ENCODE measurements at places on chromosomes 4 and X. TPM values are rescaled to one million over a fixed set of nuclear protein-coding genes. Genes with fewer than 3 reads are reported as not detected.
A peak's percentile ranks its signal among the peaks of the same experiment; 100 is the strongest.

DNA sequence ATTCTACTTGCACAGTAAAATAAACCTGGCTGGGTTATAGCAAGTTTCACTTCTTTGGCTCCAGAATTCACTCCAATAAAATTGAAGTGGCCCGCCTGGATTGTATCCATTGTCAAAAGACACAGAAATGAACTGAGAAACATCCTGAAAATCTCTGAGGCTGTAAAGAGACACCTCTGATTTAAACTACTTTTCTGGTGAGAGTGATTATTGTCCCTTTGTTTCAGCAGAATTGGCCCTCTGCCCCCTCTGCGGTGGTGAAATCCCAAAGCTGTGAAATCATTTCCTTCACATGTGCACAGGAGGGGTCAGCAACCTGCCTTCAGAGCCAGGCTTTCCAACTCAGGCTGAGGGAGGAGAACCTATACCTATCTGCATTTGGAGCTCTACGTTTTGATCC lies 23.0 kb downstream of the GAB3 start:
- no peaks in the 10 kb centered on the region for H3K4me1 ChIP-seq
- no peak overlapping the region for H3K27ac ChIP-seq
- no peak overlapping the region for H3K4me3 ChIP-seq
- no peaks in the 10 kb centered on the region for H3K27me3 ChIP-seq
- H3K36me3 ChIP-seq, result no peaks in the 10 kb centered on the region
- no peak for DNase-seq

GRCh38 chr4:87270825-87271224 lies 50.4 kb upstream of the KLHL8 start:
- DNase-seq, result no peak
- no peak overlapping the region for H3K4me3 ChIP-seq
- no peaks in the 10 kb centered on the region for H3K27me3 ChIP-seq
- no peaks in the 10 kb centered on the region for H3K36me3 ChIP-seq

- peak within 1 kb of the TSS; percentile 57 for H3K4me3 ChIP-seq
- H3K36me3 ChIP-seq, result no peaks in the 10 kb centered on the region
- DNase-seq, result peak; percentile 80
- peak within 1 kb of the TSS; percentile 90 for H3K27ac ChIP-seq
- H3K4me1 ChIP-seq, result peaks cover 6% of the 10 kb centered on the region
Observed at GRCh38 chrX:155070975-155071693, at the start of the genes BRCC3, CMC4 and MTCP1. Gene BRCC3, plus strand, starts transcription at chrX:155071508. Its CDS starts 20 bp downstream, at chrX:155071528. Gene CMC4, minus strand, starts transcription at chrX:155071136. Its CDS starts 7,113 bp downstream, at chrX:155064023. Gene MTCP1, minus strand, starts transcription at chrX:155071136. Its CDS starts 5,126 bp downstream, at chrX:155066010.

DNA sequence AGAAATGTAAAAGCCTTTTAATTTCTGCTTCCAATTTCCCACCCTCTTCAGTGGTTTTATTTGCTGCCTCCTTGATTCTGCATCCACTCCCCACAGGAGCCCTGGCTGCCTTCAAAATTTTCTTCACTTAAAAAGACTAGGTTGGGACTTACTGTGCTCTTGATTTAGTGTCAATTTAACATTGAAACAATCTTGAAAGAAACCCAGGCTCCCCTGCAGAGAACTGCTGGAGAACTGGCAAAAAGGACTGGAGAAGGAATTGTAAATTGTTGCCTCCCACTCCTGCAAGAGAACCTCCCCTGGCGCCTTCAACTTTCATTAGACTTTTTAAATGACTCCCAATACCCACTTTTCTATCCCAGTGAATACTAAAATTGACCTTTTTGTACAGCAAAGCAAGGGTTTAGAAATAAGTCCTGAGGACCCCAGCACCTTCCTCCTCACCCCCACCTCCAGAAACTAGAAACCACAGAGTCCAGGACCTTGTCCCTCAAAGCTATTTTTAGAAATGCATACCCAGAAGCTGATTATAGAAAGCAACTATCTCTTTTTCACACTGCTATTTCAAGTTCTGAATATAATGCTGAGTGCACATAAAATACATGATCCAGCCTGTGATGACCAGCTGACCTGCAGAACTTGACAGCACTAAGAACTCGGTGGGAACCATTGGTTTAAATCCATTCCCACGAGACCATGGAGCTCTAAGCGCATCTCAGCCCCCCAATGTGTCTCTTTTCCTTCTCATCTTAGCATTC lies 155.5 kb downstream of the INPP4B start:
- no peaks in the 10 kb centered on the region for H3K4me1 ChIP-seq

DNA sequence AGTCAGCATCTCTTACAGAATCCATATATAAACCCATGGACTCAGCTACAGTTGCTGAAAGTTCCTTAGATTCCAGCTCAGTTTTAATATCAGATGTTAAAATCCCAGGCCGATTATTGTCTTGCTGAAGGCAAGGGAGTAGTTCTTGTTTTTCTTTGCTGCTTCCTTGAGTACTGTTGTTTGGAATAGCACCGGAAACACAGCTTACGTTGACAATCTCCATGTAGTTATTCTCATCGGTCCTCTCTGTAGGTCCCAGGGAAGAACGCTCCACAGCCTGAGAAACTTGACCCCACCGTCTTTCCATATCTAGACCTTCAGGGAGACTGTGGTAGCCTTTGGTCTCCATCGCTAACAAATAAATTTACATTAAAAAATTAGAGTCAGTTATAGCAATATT lies 5.7 kb downstream of the NR3C2 start:
- H3K4me1 ChIP-seq, result no peaks in the 10 kb centered on the region
- no peak overlapping the region for H3K27ac ChIP-seq

DNA sequence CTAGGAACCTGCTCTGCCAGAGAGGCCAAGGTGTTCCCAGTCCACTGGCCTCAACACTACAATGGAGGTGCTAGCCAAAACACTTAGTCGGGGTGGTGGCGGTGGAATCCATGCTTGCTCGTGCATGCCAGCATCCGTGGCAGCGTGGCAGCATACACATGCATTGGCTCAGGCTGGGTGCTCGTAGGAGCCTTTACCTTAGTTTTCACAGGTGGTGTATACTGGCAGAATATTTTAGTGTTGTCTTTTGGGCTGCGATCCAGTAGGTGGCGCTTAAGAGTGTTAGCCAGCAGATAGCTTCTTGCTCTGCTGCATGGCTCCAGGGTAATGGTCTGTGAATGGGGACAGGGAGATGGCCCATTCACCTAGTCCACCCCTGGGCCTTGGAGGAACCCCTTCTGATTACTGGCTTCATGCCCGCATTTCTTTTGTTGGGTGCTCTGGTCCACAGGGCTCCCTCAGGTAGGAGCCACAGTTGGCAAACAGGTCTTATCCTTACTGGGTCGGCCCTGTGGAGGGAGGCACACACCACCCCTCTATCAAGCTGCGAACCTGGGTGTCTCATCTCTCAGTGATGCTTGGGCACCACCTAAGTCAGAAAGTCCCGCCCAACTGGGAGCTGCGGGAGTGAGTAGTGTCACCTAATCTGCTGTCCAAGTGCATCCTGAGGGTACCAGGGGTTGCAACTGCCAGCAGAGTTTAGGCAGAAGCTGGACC lies 40.0 kb downstream of the RIPPLY1 start:
- H3K27me3 ChIP-seq, result no peaks in the 10 kb centered on the region
- DNase-seq, result peak; percentile 29
- H3K36me3 ChIP-seq, result no peaks in the 10 kb centered on the region
- H3K4me1 ChIP-seq, result no peaks in the 10 kb centered on the region
- H3K4me3 ChIP-seq, result no peak overlapping the region

GRCh38 chr4:101833480-101833879 lies 43.0 kb downstream of the BANK1 start:
- 0 out of 2 replicates have a peak, but pooled peaks cover 6% of the 10 kb centered on the region for H3K4me1 ChIP-seq
- no peaks in the 10 kb centered on the region for H3K36me3 ChIP-seq
- no peak for DNase-seq
- no peak overlapping the region for H3K27ac ChIP-seq
- H3K4me3 ChIP-seq, result no peak overlapping the region
- no peaks in the 10 kb centered on the region for H3K27me3 ChIP-seq

GRCh38 chr4:176451443-176451842 lies 131.7 kb downstream of the SPCS3 start:
- H3K4me1 ChIP-seq, result no peaks in the 10 kb centered on the region
- no peak overlapping the region for H3K27ac ChIP-seq
- no peak overlapping the region for H3K4me3 ChIP-seq
- H3K27me3 ChIP-seq, result no peaks in the 10 kb centered on the region

- H3K27me3 ChIP-seq, result no peaks in the 10 kb centered on the region
- no peak overlapping the region for H3K4me3 ChIP-seq
- H3K27ac ChIP-seq, result no peak overlapping the region
Observed at GRCh38 chrX:22585831-22586230, 313.1 kb downstream of the CBLL2 start.

- H3K27me3 ChIP-seq, result no peaks in the 10 kb centered on the region
- DNase-seq, result no peak
- no peaks in the 10 kb centered on the region for H3K4me1 ChIP-seq
- no peaks in the 10 kb centered on the region for H3K36me3 ChIP-seq
- no peak overlapping the region for H3K4me3 ChIP-seq
Observed at GRCh38 chr4:20368926-20369325, 117.2 kb downstream of the SLIT2 start.

DNA sequence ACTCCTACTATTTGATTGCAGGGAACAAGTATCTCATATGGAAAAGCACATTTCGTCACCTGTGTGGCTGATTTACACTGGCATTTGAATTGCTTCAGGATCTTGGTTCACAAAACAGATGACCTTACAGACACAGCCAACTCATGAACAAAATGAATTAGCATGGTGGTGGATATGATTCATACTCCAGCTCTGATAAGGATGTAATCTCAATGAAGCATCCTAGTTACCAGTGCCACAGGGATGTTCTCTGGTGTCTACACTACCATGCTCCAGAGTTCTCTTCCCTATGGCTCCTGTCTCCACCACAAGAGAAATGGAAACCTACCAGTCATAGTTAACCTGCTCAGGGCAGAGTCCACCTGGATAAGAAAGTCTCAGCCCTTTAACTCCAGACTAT lies 40.7 kb downstream of the TEC start:
- no peaks in the 10 kb centered on the region for H3K27me3 ChIP-seq
- H3K4me3 ChIP-seq, result no peak overlapping the region
- H3K36me3 ChIP-seq, result no peaks in the 10 kb centered on the region
- no peak for DNase-seq

The PALLD gene
- 12.9 TPM for total RNA-seq

The PNCK gene
- not detected for total RNA-seq

The DCAF8L2 gene
- not detected for total RNA-seq

The MAGEA1 gene
- total RNA-seq, result not detected

The SMIM10L2A gene
- total RNA-seq, result 2.1 TPM

The PRMT9 gene
- 7.5 TPM for total RNA-seq

The PDLIM3 gene
- total RNA-seq, result 3.6 TPM

The GPR34 gene
- not detected for total RNA-seq
